ENCODE measurements at places on chromosomes 1 and 21.
A peak's percentile ranks its signal among the peaks of the same experiment; 100 is the strongest.

GRCh38 chr1:243343970-243344937 is 88.4 kb downstream of the SDCCAG8 start:
- no peak for ATAC-seq

- no peak for ATAC-seq
Observed at GRCh38 chr1:206896261-206896660, 982 bp upstream of the IL24 start.

DNA sequence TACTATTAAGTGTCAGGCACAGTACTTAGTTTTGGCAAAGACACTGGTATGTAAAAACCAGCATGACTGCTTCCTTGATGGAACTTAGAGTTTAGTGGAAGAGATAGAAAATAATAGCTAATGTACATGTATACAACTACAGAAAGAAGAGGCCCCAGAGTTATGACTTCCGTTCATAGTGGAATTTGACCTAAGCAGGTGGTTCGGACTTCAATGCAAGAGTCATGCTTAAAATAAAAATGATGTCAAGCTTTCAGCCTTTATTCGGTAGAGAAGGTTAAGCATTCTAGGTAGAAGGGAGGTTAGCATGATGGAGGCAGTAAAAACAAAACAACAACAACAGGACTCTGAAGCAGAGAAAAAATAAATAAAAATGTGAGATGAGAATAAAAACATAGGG is 165.9 kb downstream of the KCNT2 start:
- no peak for ATAC-seq

- ATAC-seq, result no peak
Observed at GRCh38 chr1:18653916-18654315, 23.3 kb downstream of the PAX7 start.

GRCh38 chr1:22854688-22855565 is 117.7 kb downstream of the LACTBL1 start:
- peak; percentile 73 for ATAC-seq
